ENCODE measurements at places on chromosomes 1 and 21. TPM values are rescaled to one million over a fixed set of nuclear protein-coding genes. Genes with fewer than 3 reads are reported as not detected.

Gene CENPL
- 7.0 TPM for polyA plus RNA-seq

Gene MYOG
- polyA plus RNA-seq, result 0.66 TPM

Gene CBR3
- polyA plus RNA-seq, result 2.4 TPM

Gene LCE2B
- not detected for polyA plus RNA-seq

Gene OR6N1
- not detected for polyA plus RNA-seq

Gene CTXND2
- polyA plus RNA-seq, result not detected

Gene SPRR2G
- polyA plus RNA-seq, result not detected

Gene HENMT1
- polyA plus RNA-seq, result 9.5 TPM

Gene HMCN1
- 4.2 TPM for polyA plus RNA-seq

Gene BCAR3
- polyA plus RNA-seq, result 11.7 TPM

Gene SYT11
- 19.0 TPM for polyA plus RNA-seq

Gene CADM3
- 14.5 TPM for polyA plus RNA-seq

Gene INPP5B
- 18.8 TPM for polyA plus RNA-seq

Gene SELL
- polyA plus RNA-seq, result 2.1 TPM

Gene GPX7
- 38.6 TPM for polyA plus RNA-seq

Gene CFAP45
- polyA plus RNA-seq, result 0.30 TPM

Gene USP33
- polyA plus RNA-seq, result 60.6 TPM

Gene RXRG
- 1.5 TPM for polyA plus RNA-seq

Gene THEM5
- polyA plus RNA-seq, result 0.45 TPM

Gene CORT
- 1.2 TPM for polyA plus RNA-seq

Gene ZBTB8B
- polyA plus RNA-seq, result 0.25 TPM

Gene TSSK3
- polyA plus RNA-seq, result 6.1 TPM

Gene RPE65
- polyA plus RNA-seq, result 1.2 TPM

Gene GPR61
- 0.93 TPM for polyA plus RNA-seq

Measured in large intestine (tissue), 12 donors.